Gastroesophageal sphincter (tissue), 4 donors: ENCODE measurements at places on chromosomes 3 and 15. TPM values are rescaled to one million over a fixed set of nuclear protein-coding genes. Genes with fewer than 3 reads are reported as not detected.
A peak's percentile ranks its signal among the peaks of the same experiment; 100 is the strongest.

The IQCF5 gene
- total RNA-seq = not detected

The SLC6A11 gene
- total RNA-seq = not detected

The CLN6 gene
- 14.9 TPM for total RNA-seq

The ZIC1 gene
- total RNA-seq = not detected

The C15orf62 gene
- total RNA-seq = 0.40 TPM

The GNAT1 gene
- not detected for total RNA-seq

The ARGFX gene
- total RNA-seq = not detected

DNA sequence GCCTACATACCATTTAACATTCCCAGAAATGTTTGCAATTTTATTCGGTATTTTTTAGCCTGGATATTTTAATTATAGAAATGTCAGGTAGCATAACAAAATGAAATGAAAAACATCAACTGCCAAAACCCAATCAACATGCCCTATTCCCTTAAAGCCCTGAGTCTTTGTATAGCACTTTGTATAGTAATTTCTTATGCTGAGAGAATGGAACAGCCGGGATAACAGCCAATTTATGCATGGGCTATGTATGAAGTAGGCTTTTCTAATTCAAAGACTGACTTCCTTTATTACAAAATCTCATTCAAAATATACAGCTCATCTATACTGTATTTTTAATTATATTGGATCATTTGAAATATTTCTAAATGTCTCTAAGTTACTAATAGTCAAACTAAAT is 513.0 kb upstream of the NAALADL2 start:
- ATAC-seq = no peak

- peak; percentile 63 for ATAC-seq
Measured at GRCh38 chr15:101500865-101501551, 11.5 kb upstream of the PCSK6 start.

GRCh38 chr3:70919661-70920060 is 607.2 kb upstream of the MDFIC2 start:
- no peak for ATAC-seq

GRCh38 chr15:41651373-41651772 is 8.8 kb upstream of the MGA start:
- no peak for ATAC-seq

- ATAC-seq = no peak
Measured at GRCh38 chr3:147393261-147393942, 12.9 kb downstream of the ZIC4 start.

- no peak for ATAC-seq
Measured at GRCh38 chr3:187104342-187104741, 35.0 kb downstream of the RPL39L start.

DNA sequence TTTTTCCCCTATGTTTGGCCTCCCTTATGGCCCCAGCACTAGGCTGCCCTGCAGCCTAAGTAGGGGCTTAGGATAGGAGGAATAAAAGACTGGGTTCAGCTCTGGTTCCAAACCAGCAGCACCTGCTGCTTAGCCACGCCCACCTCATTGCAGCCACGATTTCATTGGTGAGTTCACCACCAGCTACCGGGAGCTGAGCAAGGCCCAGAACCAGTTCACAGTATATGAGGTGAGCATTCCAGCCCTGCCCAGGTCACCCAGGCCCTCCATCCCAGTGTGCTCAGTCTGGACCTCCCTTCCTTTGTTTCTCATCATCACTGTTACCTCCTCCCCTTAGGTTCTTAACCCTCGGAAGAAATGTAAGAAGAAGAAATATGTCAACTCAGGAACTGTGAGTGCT is 11.5 kb downstream of the CPNE9 start:
- peak; percentile 8 for ATAC-seq

- ATAC-seq = no peak
Measured at GRCh38 chr15:28919679-28920655, 34.2 kb downstream of the APBA2 start.

- no peak for ATAC-seq
Measured at GRCh38 chr15:40407330-40407990, 1.9 kb downstream of the IVD start.

GRCh38 chr3:52144034-52144795 is 10.0 kb downstream of the POC1A start:
- peak; percentile 85 for ATAC-seq

GRCh38 chr15:91186904-91187656 is 87.0 kb downstream of the SV2B start:
- ATAC-seq = no peak

- ATAC-seq = no peak
Measured at GRCh38 chr15:23035964-23036566, 3.3 kb downstream of the TUBGCP5 start.

- no peak for ATAC-seq
Measured at GRCh38 chr3:30754426-30754825, 140.0 kb downstream of the GADL1 start.

DNA sequence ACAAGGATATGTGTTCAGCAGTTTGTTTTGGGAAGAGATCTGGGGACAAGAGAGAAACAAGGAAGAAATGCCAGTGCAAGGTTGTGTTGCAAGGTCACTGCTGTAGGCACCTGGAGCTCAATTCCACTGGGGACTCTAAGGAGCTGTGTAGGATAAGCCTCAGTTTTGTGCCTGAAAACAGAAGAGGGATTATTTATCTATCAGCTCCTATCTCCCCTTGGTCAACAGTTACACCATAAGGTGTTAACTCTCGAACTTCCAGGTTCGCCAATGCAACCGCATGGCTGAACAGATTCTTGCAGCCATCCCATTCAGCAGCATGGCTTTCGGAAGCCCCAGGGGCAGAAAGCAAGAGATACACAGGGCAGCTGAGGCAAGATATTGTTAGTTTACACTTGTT is 41.6 kb upstream of the CNOT10 start:
- ATAC-seq = no peak

GRCh38 chr15:43795197-43795596 is 3.1 kb downstream of the SERF2 start:
- no peak for ATAC-seq

DNA sequence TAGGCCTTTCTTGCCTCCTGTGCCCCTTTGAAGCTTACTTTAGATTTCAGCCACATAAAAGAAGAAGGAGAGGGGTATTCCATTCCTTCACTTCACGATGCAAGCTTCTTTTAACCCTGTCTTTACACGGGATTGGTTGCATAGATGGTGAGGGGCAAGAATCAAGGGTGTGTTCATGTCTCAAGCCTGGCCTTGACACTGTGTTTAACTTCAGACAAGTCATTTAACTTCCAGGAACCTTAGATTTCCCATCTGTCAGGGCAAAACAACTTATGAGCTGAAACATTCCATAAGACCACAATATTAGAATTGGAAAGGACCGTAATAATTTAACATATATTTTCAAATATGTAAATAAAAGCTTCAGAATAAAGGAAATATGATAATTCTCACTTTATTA is 344.5 kb downstream of the MFSD1 start:
- no peak for ATAC-seq

DNA sequence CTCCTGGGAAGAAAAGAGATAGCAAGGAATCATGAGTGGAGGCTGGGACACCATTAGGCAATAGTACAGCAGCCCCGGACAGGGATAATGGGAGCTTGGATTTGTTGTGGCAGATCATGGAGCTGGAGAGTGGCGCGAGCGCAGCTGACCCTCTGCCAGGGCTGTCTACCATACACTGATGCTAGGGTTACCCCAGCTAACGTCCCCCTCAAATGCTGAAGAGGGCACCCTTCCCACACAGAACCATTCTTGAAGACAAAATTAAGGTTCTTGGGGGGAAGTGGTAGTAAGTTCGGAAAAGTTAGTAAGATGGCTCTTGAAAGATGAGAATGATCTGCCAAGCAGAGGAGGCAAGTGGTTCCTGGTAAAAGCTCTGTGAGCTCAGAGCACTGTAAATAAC is 61.1 kb downstream of the ST3GAL6 start:
- ATAC-seq = no peak
